CD4-positive, alpha-beta T cell treated with Interleukin-1 beta for 1 hour (primary cell): ENCODE measurements at places on chromosomes 13 and 19.

GRCh38 chr13:113740661-113741060 is 18.4 kb upstream of the TMEM255B start:
- DNase-seq, result no peak

DNA sequence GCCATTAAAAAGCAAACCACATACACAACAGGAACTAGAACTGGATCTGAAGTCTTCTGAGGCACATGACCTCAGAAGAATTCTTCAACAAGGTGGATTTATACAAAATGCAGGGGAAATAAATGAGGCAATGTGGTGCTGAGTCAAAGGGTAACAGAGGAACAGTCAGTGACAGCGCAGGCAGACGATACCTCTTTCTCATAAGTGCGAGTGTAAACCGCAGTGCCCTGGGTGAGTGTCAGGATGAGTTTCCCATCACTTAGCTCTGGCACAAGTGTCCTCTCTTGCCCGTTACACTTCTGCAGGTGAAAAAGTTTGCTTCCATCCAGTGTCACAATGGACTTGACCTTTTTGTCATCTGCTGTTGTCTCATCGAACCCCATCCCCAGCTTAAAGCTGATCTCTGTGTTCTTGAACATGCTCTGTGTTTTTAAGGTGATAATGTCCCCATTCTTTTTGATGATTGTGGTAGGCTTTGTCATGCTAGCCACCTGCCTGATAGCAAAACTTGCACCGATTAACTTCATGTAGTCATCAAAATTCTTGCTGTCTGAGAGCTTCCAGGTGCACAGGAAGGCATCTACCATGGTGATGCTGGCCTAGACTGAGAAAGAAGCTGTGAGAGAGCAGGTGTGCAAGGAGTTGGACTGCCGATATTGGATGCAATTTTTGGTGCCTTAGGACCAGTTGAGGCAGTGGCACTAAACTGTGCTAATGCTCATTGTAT is 97.3 kb downstream of the AKAP11 start:
- DNase-seq, result no peak

- DNase-seq, result peak; percentile 74
Observed at GRCh38 chr19:19817357-19817756, 4.2 kb downstream of the ZNF506 start.

DNA sequence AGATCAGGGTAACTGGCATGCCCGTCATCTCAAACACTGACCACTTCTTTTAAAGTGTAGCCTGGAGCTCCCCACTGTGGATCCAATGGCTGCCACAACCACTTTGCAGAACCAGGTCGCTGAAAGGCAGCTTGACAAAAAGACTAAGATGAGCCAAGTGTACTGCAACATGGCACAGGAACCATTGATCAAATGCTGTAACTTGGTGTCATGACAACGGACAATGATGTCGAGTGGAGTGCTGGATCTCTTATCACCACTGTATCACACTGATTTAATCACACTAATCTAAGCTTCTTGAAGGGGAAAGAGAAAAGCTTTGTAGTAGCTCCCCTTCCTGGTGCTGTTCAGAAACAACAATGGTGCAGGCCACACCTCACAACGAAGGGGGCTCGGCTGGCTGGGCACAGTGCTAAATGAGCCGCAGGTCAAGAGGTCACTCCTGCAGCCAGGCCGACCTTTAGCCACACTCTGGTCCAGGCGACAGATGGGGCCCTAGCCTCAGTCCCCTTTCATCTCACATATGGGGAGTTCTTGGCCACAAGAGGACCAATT is 2.2 kb upstream of the TNFRSF19 start:
- no peak for DNase-seq

GRCh38 chr19:7596211-7596937 is 711 bp downstream of the CAMSAP3 start:
- no peak for DNase-seq

DNA sequence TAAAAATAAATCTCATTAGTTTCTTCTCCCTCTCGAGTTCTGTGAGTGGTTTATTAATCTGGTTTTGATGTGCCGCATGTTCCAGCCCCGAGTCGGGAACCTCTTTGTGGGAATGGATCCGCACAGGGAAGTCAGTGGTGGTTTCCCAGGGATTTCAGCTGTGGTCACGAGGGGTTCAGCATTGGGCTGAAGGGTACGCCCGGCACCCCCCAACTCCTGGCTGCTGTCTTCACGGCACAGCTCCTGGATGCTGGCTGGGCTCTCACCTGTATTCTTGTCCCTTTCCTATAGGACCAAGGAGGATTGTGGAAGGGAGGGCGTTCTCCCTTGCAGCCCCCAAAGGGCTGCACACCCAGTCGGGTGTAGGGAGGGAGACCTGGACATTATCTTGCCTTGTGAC is 167.8 kb downstream of the ZNF536 start:
- DNase-seq, result no peak

DNA sequence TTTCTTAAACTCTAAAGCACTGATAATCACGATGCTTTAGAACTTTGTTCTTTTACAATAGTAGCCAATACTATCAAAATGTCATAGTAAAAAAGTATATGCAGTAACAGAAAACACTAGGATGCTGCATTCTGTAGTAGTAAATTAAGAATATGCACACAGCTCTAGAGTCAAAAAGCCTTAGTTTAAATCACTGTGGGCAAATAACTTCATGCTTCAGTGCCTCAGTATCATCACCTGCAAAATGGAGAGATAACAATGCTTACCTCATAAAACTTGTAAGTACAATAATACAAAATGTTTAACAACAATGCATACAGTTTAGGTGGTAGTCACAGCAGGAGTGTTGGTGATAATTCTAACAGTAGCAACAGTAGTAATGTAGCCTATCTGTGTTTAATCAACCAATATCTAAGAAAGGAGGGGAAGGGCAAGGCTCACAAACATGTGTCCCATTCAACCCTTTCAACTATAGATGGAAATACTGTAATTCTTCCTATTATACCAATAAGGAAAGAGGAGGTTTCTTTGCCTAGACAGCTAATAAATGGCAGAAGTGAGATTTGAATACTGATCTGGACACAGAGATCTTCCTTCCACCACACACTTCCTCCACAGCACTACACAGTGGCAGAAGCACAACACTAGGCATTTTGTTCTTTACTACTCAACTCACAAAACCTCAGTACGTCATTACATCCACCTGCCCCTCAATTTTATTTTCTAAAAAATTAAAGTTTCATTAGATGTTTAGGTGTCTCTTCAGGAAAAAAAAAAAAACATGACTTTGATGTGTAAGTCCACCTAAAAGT is 4.6 kb downstream of the RBM26 start:
- no peak for DNase-seq

DNA sequence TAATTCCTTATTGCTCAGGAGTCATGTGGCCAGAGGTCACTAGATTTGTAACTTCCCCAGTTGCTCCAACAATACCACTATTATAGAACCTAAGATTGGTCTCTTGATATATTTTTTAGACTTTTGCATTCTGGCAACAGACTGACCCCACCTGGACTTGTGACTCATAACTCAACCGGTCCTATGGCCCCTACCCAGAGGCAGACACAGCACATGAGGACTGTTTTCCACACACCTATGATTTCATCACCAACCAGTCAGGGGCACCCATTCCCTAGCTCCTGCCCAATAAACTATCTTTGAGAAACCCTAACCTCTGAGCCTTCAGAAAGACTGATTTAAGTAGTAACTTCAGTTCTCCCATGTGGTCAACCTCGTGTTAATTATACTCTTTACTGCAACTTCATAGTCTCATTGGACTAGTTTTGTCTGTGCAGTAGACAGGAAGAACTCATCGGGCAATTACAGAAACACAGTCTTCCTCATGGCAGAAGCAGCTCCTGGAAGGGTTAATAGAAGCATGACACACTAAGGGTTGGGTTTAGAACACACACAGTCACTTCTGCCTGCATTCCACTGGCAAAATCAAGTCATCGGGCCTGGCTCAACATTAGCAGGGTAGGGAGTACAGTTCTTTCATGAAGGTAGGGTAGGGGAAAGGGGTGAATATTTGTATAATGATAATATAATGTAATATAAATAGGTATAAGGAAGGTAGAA is 251.8 kb downstream of the UQCRFS1 start:
- DNase-seq, result no peak

GRCh38 chr13:35473206-35473775 is 3.2 kb downstream of the MAB21L1 start:
- DNase-seq, result no peak

GRCh38 chr13:26344980-26345379 is 91.1 kb downstream of the CDK8 start:
- no peak for DNase-seq

GRCh38 chr19:45402298-45403061 is 2.4 kb downstream of the PPP1R13L start:
- peak; percentile 37 for DNase-seq

DNA sequence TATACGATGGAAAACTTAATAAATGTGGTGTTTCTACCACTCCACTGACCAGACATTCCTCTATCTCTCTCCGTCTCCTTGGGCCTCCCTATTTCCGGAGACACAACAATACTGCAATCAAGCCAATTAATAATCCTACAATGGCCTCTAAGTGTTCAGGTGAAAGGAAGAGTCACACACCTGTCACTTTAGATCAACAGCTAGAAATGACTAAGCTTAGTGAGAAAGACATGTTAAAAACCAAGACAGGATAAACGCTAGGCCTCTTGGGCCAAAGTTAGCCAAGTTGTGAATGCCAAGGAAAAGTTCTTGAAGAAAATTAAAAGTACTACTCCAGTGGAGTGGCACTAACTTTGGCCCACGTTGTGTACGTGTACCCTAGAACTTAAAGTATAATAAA is 22.5 kb downstream of the ZDHHC20 start:
- no peak for DNase-seq

DNA sequence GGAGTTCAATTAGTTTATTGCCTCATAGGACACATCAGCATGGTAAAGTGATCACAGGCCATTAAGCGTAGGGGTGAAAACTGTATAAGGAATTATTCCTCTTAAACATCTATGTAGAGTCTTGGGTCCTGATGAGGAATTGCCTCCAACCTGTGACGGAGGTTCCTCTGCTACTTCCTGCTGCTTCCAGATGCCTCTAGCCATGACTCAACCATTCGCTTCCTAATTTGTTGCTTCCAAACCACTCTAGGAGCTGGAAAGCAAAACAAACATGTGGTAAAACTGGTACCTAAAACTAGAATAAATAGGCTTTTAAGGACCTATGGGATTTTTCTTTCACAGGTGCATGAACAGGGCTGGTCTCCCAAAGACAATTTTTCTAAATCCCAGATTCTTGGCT is 253.8 kb downstream of the KLF12 start:
- no peak for DNase-seq

GRCh38 chr19:7637374-7638256 is 705 bp downstream of the STXBP2 start:
- DNase-seq, result peak; percentile 67

- no peak for DNase-seq
Observed at GRCh38 chr19:32397671-32398101, 7.9 kb upstream of the DPY19L3 start.

- DNase-seq, result no peak
Observed at GRCh38 chr13:75830842-75831241, 194.7 kb downstream of the LMO7 start.

- no peak for DNase-seq
Observed at GRCh38 chr19:39264306-39265290, 3.6 kb upstream of the IFNL2 start.

DNA sequence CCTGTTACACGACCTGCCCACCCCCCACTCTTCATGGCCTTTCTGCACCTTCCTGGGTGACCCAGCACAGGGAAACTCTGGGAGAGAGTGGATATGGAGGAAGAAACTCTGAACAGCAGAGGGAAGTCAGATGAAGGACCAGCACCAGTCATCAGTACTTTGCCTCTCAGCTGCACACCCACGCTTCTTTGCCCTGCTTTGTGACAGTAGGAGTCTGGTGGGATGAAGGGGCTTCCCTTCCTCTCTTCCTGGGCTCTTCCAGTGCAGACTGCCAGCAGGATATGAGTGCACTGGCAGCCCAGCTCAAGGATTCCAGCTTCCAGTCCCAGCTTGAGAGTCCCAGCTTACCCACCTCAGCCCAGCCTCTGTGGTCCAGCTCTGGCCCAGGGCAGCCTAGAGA is 68.9 kb downstream of the CRYL1 start:
- DNase-seq, result no peak

GRCh38 chr13:101144808-101145419 is 271.4 kb downstream of the NALCN start:
- no peak for DNase-seq

DNA sequence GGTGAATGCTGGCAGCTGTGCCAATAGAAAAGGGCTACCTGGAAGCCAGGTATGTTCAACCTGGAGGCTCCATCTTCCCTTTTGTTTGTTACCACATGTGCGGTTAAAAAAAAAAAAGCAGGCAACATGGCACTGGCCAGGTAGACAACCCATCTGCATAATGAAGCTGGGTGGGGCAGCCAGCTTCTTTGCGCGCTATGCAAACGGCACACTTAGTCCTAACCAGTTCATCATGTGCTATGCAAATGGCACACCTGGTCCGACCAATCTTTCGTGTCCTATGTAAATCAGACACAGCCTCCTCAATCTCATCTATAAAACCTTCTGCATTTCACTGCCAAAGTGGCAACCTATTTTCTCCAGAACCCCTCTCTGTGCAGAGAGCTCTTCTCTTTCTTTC is 11.3 kb upstream of the IGSF23 start:
- DNase-seq, result no peak

GRCh38 chr19:35345671-35346111 is 2.0 kb upstream of the FFAR1 start:
- DNase-seq, result no peak

DNA sequence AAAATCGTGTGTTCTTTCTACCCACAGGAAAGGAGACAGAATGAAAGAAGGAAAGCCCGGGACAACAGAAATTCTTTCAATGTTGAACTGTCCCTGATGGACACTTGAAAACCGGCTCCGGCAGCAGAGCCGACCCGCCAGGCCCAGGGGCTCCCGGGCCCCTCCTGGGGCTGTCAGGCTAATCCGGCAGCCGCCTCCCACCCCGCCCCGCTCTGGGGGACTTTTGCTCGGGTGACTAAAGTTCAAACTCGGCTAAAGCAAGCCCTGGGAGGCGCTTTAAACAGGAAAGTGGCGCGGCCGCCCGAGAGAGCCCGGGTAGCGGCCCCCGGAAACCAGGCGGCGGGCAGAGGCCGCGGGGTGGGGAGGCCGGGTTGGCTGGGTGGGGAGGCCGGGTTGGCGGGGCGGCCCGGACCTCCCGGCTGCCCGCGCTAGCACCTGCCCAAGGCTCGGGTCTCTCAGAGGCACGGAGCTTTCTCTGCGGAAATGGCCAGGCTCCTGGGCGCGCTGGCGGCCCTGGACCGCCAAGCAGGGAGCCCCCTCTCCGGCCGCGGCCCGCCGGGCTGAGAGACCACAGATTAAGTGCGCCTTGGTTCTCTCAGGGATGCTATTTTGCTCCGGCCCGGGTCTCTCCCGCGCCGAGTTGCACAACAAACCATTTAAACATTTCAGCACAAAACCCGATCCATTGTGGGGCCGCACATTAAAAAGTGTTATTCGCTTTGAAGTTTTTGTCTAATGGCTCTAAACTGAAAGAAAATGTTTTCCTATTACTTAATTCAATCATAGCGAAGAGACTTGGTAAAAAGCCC is 2.6 kb upstream of the GSX1 start:
- DNase-seq, result no peak
